ENCODE measurements at places on chromosomes 3 and 15. TPM values are rescaled to one million over a fixed set of nuclear protein-coding genes. Genes with fewer than 3 reads are reported as not detected.

The SOX2 gene
- total RNA-seq: 0.15 TPM

The CXCR6 gene
- not detected for total RNA-seq

The LRTM1 gene
- total RNA-seq: not detected

DNA sequence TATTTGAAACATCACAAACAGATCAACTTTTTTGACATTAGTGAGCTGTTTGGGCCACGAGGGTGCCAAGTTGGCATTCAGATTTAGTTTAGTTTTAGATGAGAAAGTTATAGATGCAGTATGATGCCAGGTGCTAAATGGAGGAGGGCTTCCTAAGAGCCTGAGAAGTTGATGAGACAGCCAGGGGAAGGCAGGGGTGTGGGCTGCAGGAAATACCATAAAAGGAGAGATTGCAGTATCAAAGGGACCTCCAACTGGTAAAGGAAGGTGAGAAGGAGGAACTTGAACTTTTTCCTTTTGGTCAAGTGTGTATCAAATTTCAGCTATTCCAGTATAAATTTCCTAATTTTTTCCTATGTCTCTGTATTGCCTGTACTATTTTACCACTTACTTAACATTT, 2.0 kb upstream of the TNIK start:
- H3K27me3 ChIP-seq: no peaks in the 10 kb centered on the region
- no peaks in the 10 kb centered on the region for H3K36me3 ChIP-seq
- peaks cover 30% of the 10 kb centered on the region for H3K4me1 ChIP-seq
- DNase-seq: no peak
- H3K27ac ChIP-seq: no peak overlapping the region

DNA sequence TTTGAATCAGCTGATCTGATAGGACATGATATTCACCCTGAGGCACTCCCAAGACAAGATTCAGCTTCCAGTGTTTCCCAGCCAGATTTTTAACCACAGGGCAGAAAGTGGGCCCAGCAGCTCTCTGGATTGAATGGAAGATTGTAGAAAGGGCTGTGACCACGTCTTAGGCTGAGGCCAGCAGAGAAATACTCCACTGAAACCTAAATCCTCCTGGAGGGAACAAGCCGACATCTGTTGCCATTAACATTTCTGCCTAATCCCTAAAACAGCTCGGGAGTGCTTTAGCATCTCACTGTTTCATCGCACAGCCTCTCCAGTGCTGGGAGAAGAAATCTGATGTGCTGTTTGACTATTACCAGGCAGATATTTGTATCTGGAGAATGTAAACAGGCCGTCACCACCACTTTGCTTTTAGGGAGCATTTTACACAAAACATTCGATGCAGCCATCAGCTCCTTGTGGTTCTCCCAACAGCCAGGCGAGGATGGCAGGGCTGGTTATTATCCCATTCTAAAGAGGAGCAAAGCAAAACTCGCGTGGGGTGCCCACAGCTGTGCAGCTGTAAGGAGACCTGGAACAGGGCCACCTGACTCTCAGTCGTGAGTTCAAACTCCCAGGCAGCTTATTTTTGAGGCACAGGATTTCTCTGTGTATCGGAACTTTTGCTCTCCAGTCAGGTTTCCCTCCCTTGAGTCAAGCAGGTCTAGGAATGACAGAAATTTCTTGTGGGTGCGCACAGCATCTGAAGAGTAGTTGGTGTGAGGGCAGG, 117.4 kb downstream of the LIPC start:
- peaks cover 32% of the 10 kb centered on the region for H3K4me1 ChIP-seq
- no peaks in the 10 kb centered on the region for H3K36me3 ChIP-seq
- no peaks in the 10 kb centered on the region for H3K27me3 ChIP-seq
- no peak overlapping the region for H3K27ac ChIP-seq
- H3K4me3 ChIP-seq: no peak overlapping the region

- H3K27me3 ChIP-seq: peaks cover 15% of the 10 kb centered on the region
- no peak overlapping the region for H3K4me3 ChIP-seq
- H3K27ac ChIP-seq: no peak overlapping the region
Observed at GRCh38 chr3:135558906-135559305, 406.6 kb upstream of the PPP2R3A start.

DNA sequence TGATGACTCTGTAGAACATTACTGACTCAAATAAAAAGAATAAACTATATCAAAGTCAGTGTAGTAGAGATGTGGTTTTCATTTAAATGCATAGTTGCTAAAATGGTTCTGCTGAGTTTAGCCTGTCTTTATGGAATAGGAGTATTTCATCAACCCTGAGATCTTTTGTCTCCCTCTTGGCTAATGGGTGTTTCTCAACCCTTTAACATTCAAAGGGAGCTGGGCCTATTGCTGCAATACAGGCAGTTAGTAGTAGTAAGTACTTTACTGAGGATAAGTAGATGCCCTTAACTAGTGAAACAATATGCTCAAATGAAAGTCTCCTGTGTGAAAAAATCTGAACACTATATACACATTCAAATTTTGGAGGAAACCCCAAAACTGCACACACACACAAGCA, 184.7 kb upstream of the TTC14 start:
- no peak overlapping the region for H3K27ac ChIP-seq
- DNase-seq: no peak
- peaks cover 14% of the 10 kb centered on the region for H3K27me3 ChIP-seq
- no peaks in the 10 kb centered on the region for H3K36me3 ChIP-seq
- H3K4me3 ChIP-seq: no peak overlapping the region
- no peaks in the 10 kb centered on the region for H3K4me1 ChIP-seq

DNA sequence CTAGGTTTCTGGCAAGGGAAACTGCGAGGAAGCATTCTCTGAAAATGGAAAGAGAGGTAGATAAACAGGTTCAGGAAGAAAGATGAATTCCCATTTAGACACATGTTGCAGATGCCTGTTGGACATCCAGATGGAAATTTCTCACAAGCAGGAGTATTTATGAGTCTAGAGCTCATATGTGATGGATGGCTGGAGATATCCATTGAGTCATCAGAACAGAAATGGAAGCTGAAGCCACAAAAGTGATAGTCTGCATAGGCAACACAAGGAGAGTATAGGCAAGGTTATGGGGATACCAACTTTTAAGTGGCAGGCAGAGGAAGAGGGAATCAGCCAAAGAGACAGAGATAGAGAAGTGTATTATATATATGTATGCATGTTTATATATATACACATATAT, 6.3 kb upstream of the RAMAC start:
- no peaks in the 10 kb centered on the region for H3K4me1 ChIP-seq
- H3K4me3 ChIP-seq: no peak overlapping the region
- no peaks in the 10 kb centered on the region for H3K36me3 ChIP-seq
- no peak for DNase-seq

GRCh38 chr3:8445861-8446260, 55.8 kb upstream of the LMCD1 start:
- no peak for DNase-seq
- no peaks in the 10 kb centered on the region for H3K36me3 ChIP-seq
- no peaks in the 10 kb centered on the region for H3K27me3 ChIP-seq
- H3K4me3 ChIP-seq: no peak overlapping the region
- H3K4me1 ChIP-seq: peaks cover 24% of the 10 kb centered on the region
- no peak overlapping the region for H3K27ac ChIP-seq

- H3K36me3 ChIP-seq: no peaks in the 10 kb centered on the region
- H3K27ac ChIP-seq: no peak overlapping the region
- peaks cover 14% of the 10 kb centered on the region for H3K4me1 ChIP-seq
- no peak for DNase-seq
- no peaks in the 10 kb centered on the region for H3K27me3 ChIP-seq
Observed at GRCh38 chr15:40958723-40959122, 5.5 kb downstream of the CHAC1 start.

DNA sequence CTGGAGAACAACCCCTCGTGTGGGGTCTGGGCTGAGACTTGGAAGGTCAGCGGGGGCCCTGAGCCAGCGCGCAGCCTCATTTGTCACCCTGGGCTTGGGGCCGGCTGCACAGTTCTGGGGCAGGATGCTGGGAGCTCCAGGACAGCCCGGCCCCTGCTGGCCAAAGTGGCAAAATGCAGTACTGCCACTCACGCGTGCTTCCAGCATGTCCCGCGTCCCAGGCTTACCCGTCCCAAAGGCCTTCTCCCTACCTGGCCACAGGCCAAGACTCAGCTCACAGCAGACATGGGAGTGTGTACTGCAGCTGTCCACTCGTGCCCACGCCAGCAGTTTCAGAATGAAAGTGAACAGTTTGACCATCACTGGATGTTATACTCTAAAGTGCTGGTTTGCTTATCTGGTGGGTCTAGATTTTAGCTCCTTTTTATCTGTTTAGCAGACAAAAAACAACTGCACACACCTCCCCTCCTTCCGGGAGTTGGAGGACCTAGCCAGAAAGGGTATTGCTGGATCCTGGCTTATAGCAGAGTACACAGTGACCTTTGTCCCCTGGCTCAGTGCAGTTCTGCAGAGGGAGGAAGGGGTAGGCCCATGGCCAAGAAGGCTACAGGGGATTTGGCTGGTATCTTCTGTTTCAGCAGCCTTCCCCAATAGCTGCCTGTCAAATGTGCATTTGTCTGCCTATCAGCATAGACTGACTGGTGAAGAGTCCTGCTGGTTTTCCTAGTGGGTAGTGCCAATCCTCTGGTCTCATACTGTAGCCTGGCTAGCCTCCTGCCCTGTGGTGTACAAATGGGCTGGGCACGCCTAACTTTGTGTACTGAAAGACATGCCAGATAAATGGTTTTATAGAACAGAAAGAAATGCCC, 23.2 kb upstream of the IP6K2 start:
- H3K36me3 ChIP-seq: no peaks in the 10 kb centered on the region
- H3K4me3 ChIP-seq: no peak overlapping the region
- peak; percentile 59 for DNase-seq
- H3K27me3 ChIP-seq: no peaks in the 10 kb centered on the region
- H3K4me1 ChIP-seq: peaks cover 11% of the 10 kb centered on the region

DNA sequence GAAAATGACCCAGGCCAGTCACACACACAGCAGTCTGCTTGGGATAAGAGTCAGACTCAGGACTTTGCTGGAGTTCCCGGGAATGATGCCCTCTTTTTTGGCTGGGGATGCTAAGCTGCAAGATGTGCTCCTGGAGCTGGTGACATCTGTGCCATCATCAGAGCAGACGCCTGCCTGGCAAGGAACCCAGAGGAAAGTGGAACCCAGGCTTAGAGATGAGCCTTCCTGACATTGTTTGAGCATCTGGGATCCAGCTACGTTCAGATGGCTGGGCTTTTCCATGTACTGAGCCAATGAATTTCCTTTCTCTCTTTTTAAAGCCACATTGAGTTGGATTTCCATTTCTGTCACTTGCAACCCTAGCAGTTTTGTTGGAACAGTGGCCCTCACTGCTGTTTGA, 53.3 kb downstream of the EBLN2 start:
- H3K27ac ChIP-seq: no peak overlapping the region
- H3K4me1 ChIP-seq: no peaks in the 10 kb centered on the region
- H3K36me3 ChIP-seq: no peaks in the 10 kb centered on the region
- H3K4me3 ChIP-seq: no peak overlapping the region

- H3K36me3 ChIP-seq: no peaks in the 10 kb centered on the region
- no peaks in the 10 kb centered on the region for H3K4me1 ChIP-seq
- H3K27ac ChIP-seq: no peak overlapping the region
- H3K27me3 ChIP-seq: no peaks in the 10 kb centered on the region
- H3K4me3 ChIP-seq: no peak overlapping the region
- DNase-seq: no peak
Observed at GRCh38 chr3:178073366-178073765, 462.9 kb upstream of the KCNMB2 start.

DNA sequence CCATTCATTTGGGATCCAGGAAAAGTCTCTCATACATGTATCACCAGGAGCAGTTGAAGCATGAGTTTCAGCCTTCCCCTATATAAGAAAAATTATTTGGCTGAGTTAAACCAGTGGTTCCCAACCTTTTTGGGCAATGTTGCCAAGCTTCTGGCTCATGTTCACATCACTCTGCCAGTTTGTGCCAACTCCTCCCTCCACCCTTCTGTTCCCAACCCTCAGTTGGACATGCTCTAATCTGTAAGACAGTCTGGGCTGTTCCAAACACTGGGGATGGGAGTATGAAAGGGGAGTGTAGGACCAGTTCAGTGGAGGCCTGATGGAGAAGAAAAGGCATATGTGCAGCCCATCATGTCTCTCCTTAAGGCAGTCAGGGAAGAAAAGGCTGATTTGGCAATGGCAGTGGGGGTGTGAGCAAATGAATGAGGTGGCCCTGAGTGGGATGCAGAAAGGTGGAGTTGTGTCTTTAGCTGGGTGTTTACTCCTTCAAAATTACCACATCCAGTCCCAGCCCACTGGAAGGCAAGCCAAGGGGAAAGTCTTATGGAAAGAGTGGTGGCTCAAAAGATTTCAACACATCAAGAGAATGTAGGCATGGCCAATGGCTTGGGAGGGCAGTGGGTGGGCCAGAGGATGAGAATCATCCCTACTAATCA, 32.0 kb upstream of the PRICKLE2 start:
- no peak overlapping the region for H3K27ac ChIP-seq
- no peak overlapping the region for H3K4me3 ChIP-seq
